ENCODE measurements at places on chromosomes 4 and X.

DNA sequence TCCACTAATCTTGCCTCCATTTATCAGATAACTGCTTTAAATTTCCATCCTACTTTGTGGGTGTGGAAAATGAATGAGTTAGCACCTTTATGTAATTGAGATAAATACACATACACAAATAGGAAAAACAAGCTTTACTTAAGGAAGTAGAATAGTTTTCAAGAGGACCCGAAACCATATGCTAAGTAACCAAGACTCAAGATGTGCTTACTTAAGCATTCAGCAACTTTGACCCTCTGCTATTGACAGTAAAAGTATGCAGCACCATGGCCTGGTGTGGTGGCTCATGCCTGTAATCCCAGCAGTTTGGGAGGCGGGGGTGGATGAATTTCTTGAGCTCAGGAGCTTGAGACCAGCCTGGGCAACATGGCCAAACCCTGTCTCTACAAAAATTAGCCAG lies 29.9 kb downstream of the RNF175 start:
- DNase-seq: no peak

GRCh38 chr4:143375326-143376073 lies 38.8 kb downstream of the GAB1 start:
- DNase-seq: no peak

DNA sequence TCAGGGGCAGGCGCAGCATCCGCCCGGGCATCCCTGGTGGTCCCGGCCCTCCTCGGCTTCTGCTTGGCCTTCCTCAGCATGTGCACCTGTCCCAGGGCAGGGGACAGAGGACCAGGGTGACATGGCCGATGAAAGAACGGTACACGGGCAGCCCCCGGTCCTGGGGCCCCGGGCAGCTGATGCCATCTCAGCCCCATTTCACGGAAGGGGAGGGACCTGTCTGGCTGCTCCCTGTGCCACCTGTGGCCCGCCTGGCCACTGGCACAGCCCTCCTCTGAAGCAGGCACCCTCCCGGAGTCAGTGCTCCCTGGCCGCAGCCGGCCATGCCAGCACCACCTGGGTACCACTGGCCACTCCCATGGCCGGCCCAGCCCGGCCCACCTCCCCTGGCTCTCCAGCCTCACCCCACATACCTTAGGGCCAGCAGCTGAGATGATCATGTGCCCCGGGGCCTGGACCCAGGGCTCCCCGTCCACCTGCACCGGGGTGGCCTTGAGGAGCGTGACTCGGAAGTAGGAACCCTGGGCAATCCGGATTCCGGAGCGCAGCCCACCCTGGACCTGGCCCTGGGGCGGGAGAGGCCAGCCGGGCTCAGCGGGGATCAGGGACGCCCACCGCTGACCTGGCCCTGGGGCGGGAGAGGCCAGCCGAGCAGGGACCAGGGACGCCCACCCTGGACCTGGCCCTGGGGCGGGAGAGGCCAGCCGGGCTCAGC lies 12.6 kb downstream of the DGKQ start:
- no peak for DNase-seq

DNA sequence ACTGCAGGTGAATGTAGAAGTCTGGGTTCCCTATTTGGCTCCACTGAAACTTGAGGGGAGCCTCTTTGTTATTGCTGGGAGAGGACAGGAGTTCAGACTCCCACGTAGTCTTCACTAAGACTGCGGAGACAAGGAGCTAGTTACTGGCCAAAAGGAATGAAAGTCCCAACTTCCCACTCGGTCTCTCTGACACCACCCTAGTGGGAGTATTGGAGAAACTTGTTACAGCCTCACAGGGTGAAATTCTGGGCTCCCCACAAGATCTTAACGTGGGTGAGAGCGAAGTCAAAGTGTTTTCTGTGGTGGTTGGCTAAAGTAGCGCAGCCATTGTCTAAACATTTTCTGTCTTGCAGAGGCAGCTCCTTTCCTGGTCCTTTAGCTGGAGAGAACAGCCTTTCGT lies 13.5 kb downstream of the MYOZ2 start:
- no peak for DNase-seq

DNA sequence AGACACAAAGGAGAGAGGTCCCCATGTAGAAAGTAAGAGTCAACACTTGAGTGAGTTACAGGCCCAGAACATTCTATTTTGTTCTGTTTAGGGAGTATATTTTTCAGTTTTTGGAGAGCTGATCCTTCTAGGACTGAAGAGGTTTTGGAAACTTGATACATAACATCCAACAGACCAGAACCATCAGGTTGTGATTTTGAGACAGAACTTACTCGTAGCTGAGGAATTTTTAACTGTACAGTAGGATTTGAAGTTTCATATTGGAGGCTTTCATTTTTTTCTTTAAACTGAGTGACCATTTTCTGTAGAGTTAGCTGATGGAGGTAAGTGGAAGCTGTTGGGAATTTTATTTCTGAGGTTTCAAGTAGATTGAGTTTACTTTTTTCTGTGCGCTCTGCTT lies 73.3 kb downstream of the NCAPG start:
- peak; percentile 3 for DNase-seq

GRCh38 chr4:40214038-40214437 lies 17.2 kb downstream of the RHOH start:
- DNase-seq: no peak

DNA sequence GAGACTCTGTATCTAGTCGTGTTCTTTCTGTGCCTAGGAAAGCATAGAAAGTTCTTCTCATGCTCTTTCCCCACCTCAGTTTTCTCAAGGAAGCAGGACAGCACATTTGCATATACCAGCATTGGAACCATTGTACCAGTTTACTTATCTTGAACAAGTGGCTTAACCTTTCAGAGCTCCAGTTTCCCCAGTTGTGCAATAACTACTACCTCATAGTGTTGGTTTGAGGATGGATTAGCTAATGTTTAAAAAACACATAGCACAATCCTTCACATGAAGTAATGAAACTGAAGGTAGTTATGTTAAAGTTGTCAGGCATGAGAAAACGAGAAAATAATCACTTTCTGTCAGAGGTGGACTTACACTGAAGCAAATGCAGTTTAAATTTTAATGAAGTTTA lies 92.2 kb upstream of the H2AZ1 start:
- DNase-seq: no peak

DNA sequence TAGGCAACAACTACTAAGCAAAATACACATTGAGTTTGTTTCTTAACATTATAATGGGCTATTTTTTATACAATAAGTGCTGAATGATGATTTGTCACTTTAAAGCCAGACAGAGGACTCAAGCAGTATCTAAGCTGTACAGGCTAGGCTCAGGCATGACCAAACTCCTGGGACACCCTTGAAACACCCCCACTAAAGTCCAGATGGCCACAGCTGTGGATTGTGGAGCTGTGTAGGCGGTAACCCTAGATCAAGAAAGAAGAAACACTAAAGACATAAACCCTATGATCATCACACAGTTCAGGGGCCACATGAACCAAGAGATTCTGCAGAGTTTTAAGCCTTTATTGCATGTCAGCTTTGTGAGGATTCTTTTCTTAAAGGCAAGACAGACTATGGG lies 25.1 kb downstream of the TAB3 start:
- no peak for DNase-seq

- no peak for DNase-seq
Observed at GRCh38 chr4:86544310-86544966, 49.7 kb upstream of the PTPN13 start.

GRCh38 chr4:184825141-184825895 lies 450 bp downstream of the ACSL1 start:
- no peak for DNase-seq

- no peak for DNase-seq
Observed at GRCh38 chr4:142886566-142886965, 40.5 kb upstream of the INPP4B start.

- DNase-seq: no peak
Observed at GRCh38 chr4:18798123-18798522, 776.6 kb upstream of the LCORL start.

DNA sequence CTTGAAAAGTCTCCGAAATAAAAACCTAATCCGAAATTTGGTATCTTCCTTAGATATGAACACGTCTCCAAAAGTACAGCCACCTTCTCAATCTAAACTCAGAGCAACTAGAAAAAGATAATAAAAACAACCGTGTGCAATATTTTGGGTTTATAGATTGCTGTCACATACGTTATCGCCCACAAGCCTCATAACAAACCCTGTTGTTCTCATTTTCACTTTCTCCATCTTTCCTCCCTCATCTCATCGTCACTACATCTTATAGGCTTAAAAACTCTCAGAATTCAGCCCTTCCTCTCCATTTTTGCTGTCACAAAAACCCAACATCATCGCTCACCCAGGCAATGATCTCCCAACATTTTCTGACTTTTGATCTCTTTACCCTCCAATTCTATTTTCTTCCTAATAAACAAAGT lies 448 bp upstream of the SCFD2 start:
- no peak for DNase-seq

DNA sequence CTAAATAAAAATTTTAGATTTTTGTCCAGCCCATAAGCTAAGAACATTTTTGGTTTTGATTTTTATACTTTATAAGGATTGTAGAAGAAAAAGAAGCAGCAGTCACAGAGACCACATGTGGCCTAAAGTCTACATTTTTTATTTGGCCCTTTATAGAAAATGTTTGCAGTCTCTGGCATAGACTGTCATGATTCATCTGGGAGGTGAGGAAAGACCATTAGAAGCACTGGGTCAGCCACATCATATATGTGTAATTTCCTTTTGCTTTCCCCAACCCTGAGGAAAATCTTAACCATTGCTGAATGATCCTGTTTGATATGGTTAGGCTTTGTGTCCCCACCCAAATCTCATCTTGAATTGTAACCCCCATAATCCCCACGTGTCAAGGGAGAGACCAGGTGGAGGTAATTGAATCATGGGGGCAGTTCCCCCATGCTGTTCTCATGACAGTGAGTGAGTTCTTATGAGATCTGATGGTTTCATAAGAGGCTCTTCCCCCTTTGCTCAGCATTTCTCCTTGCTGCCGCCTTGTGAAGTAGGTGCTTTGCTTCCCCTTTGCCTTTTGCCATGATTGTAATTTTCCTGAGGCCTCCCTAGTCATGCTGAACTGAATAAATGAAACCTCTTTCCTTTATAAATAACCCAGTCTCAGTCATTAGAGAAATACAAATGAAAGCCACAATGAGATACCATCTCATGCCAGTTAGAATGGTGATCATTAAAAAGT lies 12.1 kb upstream of the COPS4 start:
- DNase-seq: peak; percentile 42

DNA sequence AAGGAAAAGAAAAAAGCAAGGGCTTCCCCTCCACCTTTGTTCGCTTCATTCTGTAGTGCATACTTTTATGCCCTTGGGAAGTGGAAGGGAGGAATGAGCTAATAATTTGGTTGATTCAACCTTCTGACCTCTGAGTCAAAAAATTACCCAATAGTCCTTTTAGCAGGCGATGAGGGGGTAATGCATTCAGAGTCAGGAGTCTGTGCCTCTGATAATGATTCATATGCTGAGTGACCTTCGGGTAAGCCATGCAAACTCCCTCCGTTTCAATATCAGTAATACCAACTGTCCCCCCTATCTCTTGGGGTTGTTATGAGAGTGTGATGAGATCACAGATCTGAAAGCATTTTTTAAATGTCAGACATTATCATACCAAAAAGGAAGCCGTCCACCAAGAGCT lies 41.6 kb upstream of the ACSL4 start:
- peak; percentile 80 for DNase-seq

DNA sequence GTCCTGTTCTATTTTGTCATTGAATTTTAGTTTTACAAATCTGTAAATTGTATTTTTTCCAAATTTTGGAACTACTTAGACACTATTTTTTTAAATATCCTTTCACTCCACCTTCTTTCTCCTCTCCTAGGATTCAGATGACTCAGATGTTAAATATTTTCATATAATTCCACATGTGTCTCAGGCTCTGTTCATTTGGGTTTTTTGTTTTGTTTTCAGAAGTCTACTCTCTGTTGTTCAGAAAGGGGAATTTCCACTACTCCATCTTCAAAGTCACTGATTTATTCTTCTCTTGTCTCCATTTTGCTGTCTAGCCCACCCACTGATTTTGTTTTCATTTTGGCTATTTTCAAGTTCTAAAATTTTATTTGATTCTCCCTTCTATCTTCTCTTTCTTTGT lies 264.0 kb upstream of the SLIT2 start:
- no peak for DNase-seq

- DNase-seq: no peak
Observed at GRCh38 chr4:132123870-132124623, 1025.0 kb upstream of the PCDH10 start.

- DNase-seq: no peak
Observed at GRCh38 chrX:81957318-81957717, 755.4 kb downstream of the SH3BGRL start.

DNA sequence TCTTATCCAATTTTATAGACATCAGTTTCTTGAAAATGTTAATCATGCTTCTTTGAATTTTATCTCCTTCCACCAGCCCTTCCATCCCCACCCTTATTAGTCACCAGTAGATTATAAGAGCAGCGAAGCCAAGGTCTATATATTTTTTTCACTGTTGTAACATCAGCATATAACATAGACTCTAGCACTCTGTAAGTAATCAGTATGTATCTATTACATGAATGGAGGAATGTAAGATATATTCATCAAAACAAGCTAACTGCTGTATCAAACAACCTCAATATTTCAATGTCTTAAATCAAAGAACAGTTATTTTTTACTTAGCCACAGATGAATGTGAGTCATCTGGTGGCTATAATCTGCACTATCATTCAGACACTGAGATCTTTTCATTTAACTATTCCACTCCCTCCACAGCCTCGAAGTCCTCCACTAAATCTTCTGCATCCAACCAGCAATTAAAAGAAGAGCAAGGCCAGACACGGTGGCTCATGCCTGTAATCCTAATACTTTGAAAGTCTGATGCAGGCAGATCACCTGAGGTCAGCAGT lies 178.9 kb downstream of the CENPC start:
- DNase-seq: no peak

DNA sequence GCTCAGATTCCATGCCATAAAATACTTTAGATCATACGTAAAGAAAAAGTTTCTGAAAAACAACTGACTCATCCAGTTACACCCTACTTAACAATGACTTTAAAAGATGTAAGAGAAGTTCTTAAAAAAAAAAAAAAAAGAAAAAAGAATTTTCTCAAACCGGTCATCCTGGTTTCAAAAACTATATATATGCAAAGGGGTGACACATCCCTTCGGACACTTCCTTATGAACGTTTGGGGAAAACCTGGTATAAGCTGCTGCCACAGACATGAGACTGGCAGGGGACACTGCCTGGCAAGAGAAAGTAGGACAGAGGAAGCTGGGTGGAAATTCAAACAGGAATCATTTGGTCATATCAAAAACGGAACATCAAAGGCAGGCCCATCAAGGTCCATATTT lies 81.2 kb upstream of the PRSS48 start:
- peak; percentile 34 for DNase-seq

DNA sequence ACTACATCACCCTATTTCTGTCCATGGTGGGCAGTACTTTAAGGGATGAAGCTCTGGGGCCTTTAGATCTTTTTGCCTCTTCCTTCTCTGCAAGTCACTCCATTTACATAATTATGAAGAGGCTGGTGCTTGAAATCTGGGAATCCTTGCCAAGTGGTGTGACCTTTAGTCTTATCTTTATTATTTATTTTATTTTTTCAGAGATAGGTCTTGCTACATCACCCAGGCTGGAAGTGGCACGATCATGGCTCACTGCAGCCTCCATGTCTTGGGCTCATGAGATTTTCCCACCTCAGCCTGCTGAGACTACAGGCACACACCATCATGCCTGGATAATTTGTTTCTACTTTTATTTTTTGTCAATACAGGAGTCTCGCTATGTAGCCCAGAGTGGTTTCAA lies 34.4 kb upstream of the HAND2 start:
- DNase-seq: no peak

GRCh38 chrX:55767100-55767499 lies 49.6 kb downstream of the RRAGB start:
- peak; percentile 2 for DNase-seq

All from stromal cell of bone marrow (primary cell).